ENCODE measurements at places on chromosomes 12 and 14.

DNA sequence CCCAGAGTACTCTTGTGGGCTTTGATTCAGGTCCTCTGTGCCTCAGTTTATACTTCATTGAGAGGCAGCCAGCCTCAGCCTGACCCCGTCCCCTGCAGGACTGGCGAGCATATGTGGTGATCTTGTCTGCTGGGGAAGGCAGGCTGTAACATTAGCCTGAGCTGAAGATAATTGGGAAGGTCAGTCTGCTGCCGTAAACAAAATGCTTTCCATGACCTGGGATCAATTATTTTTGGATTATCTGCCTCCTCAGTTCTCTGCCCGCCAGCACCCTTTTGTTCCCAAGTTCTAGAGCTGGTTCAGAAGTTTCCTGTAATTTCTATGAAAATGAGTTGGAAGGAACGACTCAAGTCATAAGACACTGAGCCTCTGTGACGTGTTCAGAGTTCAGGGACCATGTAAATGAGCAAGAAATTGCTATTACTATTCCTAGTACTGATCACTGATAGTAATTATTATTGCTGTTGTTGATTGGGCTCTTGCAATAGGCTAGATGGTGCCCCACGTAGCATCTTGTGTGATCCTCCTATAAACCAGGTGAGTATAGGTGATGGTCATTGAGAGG is 4.5 kb downstream of the ORAI1 start:
- DNase-seq = no peak

DNA sequence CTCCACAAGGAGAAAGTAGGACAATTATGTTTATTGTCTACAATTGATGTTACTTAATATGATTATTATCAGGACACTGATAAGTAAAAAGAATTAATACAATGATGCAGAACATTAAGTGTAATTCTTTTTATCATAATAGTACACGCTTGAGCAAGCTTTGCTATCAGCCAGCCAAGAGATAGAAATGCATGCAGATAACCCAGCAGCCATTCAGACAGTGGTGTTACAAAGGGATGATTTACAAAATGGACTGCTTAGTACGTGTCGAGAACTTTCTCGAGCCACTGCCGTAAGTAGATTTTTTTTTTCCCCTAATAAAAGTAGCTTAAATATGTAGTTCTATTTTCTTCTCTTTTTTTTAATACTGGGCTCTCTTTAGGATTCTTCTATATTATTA is 116.9 kb upstream of the AEBP2 start:
- DNase-seq = no peak

DNA sequence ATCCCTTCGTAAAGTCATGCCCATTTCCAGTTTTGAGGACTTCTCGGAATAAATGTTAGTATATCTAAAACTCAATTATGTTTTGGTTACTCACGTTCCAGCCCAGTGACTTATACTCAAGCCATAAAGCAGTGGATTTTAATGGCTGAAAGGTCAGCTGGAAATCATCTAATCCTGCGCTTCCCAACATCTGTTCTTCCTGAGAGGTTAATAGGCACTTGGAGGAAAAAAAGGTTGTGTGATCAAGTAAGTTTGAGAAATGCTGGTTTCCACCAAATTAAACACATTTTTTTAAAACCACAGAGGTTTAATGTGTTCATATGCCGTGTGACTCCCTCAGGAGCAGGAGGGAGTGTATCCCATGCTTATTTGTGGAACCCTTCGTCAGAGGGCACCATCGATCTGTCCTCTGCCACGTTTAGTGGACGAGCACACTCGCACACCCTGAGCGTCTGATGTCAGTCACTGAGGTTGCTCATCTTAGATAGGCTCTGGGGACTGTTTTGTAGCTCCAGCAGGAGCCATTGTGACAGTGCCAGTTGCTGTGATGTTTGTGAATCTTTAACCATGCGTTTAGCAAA is 41.4 kb downstream of the FBXL14 start:
- no peak for DNase-seq

DNA sequence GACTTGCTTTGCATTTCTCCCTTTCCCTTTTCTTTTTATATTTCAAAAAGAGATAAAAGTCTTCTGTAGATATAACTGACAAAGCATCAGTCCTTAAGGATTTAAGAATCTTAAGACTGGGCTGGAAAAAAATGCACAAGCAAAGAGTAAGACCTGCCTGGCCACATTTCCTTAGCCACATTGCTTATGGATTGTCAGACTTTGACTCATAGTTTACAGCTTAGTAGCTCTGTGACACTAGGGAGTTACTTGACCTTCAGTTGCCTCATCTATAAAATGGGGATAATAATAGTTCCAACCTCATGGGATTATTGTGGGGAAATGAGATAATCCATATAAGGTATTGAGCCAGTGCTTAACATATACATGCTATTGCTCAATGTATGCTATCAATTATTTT is 66.4 kb upstream of the STK38L start:
- DNase-seq = no peak

- DNase-seq = no peak
Observed at GRCh38 chr12:67981287-67982162, 7.7 kb upstream of the IFNG-AS1 start.

DNA sequence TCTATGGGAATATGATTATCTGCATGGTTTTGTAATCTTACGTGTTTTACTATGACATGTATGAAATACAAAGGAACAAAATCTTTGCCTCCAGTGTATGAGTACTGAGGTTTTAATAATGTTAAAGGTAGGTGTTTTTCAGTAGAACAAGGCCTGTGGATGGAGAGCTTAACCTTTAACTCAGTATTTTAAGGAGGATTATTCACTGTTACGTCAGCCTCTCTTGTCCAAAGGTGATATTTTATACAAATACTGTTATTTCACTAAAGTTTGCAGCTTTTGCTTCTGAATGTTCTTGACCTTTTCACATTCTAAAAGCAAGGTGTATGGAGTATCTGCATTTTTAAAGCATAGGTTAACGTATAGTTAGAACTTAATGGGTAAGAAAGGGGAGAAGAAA is 195.3 kb downstream of the ERC1 start:
- no peak for DNase-seq

- DNase-seq = no peak
Observed at GRCh38 chr12:79648881-79649280, 41.9 kb downstream of the PAWR start.

DNA sequence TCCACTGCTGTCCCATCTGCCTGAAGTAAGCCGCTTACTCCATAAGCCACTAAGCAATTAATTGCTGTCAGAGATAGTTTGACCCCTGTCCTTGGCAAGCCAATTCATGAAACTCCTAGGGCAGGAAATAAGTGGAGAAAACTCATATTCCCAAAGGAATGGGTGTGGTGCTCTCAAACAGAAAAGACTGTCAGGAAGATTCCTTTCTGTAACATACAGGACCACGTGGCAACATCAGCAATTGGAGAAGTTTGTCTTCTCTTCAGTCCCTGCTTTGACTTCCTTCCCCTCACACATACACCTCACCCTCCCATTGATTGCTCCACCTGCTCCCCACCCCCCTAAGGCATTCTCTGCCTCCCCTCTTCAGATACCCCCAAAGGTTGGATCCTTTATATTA is 36.2 kb upstream of the MDM1 start:
- DNase-seq = no peak

- no peak for DNase-seq
Observed at GRCh38 chr12:121124402-121125109, 8.1 kb upstream of the P2RX7 start.

- no peak for DNase-seq
Observed at GRCh38 chr14:42437809-42438208, 831.1 kb downstream of the LRFN5 start.

GRCh38 chr14:85947461-85948139 is 417.7 kb downstream of the FLRT2 start:
- no peak for DNase-seq

GRCh38 chr12:42565633-42566032 is 23.9 kb downstream of the PRICKLE1 start:
- DNase-seq = no peak

DNA sequence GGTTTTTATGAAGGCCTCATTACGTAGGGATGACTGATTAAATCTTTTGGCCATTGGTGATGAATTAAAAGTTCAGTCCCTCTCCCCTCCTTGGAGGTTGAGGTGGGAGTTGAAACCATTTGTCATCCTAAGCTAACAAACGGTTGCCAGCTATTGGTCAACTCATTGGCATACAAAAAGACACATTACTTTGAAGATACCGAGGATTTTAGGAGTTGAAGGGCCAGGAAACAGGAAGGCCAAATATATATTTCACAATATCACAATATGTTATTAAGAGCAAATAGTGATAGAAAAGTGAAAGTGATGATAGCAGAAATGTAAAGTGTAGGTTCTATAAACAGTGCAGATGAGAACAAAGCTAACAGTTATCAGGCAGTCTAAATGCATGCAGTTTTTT is 24.4 kb downstream of the RCOR1 start:
- no peak for DNase-seq

- no peak for DNase-seq
Observed at GRCh38 chr12:26748741-26749431, 84.1 kb downstream of the ITPR2 start.

DNA sequence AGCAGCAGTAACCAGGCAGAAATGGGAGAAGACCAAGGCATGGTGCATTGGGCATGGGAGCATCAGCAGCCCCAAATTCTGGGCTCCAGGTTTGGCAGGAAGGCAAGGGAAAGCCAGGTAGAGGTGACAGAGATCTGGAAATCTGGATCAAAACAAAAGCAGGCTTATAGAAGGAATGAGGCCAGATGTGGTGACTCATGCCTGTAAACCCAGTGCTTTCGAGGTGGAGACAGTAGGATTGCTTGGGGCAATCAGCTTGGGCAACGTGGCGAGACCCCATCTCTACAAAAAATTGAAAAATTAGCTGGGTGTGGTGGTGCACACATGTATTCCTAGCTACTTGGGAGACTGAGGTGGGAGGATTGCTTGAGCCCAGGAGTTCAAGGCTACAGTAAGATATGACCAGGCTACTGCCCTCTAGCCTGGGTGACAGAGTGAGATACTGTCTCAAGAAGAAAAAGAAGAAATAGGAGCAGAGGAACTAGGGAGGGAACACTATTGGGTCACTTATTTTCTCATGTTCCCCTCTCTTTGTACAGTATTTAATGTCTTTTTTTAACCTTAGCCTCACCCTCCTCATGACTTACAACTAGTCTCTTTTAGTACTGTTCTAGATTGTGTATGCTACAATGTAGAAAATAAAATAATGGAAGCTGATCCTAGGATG is 25.1 kb downstream of the SLC4A8 start:
- no peak for DNase-seq

DNA sequence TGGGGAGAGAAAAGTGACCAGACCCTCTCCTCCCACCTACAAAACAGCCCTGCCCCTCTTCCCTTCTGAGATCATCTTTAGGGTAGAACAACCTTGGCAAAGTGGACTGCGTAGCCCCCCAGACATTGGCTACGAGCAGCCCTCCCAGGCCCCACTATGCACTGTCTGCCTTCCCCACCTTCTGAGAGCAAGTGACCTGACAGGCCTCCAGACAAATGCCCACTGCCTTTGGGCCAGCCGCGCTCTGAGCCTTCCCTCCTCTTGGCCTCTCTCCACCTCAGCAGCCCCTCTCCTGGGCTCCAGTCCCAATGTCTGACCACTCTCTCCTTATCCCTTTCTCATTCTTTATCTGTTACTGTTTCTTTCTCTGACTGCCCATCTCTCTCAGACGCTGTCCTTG is 46.5 kb upstream of the CCND2 start:
- no peak for DNase-seq

GRCh38 chr12:41402801-41403200 is 214.7 kb downstream of the PDZRN4 start:
- DNase-seq = no peak

- no peak for DNase-seq
Observed at GRCh38 chr12:114491916-114492315, 86.0 kb upstream of the TBX5 start.
